Esophagus squamous epithelium (tissue), 5 donors: ENCODE measurements at places on chromosomes 7 and 10.

- no peak for DNase-seq
Observed at GRCh38 chr10:110474826-110475225, 22.9 kb upstream of the DUSP5 start.

DNA sequence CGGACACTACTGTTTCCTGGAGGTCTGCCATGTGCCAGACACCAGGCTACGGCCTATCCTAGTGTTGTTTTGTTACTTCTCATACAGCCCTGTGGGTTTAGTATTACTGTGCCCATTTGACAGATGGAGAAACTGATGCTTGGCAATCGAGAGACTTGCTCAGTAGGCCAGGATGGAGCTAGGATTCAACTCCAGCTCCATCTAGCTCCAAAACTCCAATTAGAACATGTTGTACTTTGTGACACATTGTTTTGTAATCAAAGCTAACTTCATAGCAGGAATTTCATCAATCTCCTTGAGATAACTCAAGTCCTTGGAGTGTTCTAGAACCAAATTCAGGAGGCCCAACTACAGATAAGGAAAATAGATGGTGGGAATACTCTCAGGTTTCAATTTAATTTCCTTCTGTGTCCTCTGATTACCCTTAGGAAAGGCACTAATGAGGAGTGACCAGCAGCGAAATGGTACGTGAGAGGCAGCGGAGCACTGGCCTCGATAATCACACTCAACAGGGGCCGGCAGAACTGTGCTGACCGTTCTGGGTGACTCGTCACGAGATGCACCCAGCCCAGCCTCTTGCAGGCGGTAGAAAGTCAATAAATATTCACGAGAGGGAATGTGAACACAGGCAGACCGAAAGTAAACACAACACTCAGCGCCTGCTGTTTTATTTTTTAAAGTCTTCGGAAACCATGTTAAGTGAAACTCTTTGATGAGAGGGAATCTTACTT lies 269.6 kb upstream of the NEBL start:
- DNase-seq = no peak

DNA sequence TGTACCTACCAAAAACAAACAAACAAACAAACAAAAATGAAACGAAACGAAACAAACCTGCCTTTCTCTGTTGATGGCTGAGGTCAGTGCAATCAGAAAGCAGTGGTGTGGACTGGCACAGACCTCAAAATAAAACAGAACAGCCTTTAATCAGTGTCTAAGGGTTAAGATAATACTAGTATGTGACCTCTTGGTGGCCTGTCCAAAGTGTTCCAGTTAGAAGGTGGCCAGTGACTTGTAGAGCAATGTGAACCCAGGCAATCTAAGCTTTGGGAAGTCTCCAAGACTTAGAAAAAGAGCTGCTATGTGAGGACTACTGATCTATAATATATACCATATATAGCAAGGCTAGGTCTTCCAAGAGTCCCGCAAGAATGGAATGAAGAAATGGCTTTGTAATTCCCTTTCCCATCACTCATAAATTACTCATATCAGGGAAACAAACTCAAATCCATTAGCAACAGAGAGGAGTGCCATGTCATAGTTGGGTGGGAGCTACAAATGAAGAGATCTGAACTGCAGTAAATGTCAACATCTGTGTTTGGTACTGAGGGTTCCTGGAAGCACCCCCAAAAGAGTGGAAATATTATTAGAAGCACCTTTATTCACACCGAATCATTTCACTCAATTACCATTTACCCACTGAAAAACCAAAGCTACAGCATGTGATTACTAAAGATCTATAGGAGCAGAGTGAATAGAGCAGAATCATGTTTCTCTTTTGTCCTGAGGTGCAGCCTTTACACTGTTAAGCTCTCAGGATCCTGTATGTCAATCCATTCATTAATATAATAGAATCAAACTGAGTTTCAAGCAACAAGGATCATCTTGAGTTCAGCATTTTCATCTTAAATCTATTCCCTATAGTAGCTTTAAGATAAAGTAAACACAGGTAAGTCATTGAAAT lies 28.0 kb downstream of the ABLIM1 start:
- no peak for DNase-seq

DNA sequence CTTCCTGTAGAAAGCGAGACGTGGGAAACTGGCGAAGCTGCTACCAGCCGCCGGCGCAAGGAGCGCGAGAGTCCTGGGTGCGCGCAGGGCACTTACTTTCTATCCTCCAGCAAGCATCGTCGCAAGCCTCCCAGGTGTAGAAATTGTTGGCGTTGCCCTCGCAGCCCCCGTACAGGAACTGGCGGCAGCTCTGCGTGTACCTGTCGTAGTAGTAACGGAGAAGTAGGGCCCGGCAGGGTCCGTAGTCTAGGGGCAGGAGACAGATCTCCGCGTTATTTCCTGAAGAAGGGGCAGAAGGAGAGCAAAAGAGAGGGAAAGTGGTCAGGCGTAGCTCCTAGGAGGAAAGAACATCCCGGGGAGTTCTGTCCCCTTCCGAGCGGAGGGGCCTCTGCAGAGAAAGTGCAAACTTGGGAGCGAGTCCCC lies 501 bp downstream of the TFPI2 start:
- no peak for DNase-seq

GRCh38 chr10:21203473-21204107 lies 306.5 kb upstream of the NEBL start:
- no peak for DNase-seq
